ENCODE measurements at places on chromosomes 6 and 20.

DNA sequence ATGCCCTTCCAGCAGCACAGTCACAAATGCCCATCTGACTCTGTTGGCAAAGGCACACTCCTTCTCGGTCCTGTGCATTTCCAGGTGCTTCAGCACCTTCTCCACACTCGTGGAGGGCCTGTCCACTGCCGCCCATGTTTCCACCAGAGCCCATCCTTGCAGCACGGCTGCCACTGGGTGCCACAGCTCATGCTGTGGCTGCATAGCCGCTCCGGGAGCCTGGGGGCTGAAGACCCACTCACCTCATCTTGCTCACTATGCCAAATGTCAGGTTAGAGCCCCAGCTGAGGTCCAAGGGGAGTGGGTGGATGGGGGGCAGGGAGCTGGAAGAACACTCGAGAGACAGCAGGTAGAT lies 6.9 kb downstream of the ZKSCAN3 start:
- DNase-seq: no peak

GRCh38 chr6:133966654-133967329 lies 13.8 kb downstream of the TBPL1 start:
- DNase-seq: no peak

DNA sequence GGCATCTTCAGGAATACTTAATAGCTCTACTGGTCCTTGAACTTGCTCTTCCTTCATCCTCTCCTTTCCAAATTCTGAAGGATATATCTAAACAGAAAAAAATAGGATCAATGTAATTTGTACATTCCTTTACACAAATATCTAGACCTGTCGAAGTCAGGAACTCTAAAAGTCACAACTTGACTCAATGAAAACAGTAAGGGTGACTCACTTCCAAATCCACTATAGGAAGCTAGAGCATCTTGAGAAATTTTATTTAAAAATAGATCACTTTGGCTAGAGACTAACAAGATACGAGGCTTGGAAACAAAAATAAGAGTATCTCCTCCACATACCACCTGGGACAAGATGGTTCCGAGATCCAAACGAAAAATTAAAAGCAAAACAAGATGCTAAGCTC lies 12.2 kb downstream of the ESF1 start:
- no peak for DNase-seq

GRCh38 chr6:169961772-169962561 lies 210.5 kb downstream of the ERMARD start:
- DNase-seq: no peak

- DNase-seq: no peak
Observed at GRCh38 chr6:2103765-2104523, 141.5 kb downstream of the GMDS start.

DNA sequence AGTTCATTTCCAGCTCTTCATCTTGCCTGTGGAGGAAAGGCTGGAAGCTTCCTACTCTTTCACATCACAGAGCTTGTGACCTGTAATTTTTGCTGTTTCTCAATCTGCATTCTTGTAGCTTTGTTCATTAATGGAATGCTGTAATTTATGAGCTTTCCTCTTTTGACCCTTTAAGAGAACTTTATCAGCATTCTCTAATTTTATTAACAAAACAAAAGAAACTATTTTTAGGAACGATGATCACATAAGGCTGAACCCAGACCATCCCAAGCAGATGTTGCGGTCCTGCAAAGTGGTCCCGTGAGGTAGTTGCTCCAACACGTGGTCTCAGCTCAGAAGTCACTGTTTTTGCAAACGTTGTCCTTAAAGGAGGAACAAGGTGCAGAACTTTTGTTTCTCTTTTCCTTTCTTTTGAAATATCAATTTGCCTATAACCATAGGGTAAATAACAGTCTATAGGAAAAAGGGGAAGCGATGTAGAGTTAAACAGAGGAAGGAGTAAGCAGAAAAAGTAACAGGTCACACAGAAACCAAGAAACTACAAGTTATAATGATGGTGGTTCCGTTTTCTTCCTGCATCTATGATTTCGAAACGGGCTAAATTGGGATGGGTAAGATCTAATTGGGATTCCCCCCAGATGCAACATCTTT lies 121.3 kb upstream of the PHACTR1 start:
- no peak for DNase-seq

GRCh38 chr20:63789836-63790571 lies 41.1 kb downstream of the ZBTB46 start:
- no peak for DNase-seq

DNA sequence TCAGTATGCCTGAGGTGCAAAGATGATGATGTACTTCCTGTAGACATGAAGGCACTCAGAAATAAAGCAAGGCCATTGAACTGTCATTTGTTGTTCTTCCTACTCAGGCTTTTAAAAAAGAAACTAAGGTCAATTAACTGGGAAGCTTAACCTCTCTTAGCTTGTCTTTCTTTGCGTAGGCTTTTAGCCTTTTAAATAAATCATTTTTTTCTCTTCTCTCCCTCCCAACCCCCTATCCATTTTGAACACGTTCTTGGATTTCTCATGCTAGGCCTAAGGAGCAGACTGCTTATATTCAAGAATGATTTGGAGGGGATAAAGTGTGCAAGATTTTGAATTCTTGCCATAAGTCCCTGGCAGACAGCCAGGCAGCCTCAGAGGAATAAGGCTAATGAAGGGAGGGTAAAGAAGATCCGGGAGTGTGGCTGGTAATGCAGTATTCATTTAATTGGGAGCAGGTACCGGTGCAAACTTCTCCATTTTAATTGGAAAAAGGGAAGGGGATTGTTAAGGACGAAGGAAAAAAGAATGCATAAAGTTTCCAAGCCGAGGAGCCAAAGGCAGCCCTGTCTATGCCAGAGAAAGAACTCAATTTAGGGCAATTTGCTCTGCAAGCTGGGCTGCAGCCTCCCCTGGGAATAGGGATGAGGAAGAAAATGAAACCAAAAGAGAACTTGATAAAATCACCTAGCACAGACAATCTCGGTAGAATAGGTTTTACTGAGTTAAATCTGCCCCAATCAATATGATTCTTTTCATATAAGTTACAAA lies 343.8 kb upstream of the MMS22L start:
- DNase-seq: no peak

- DNase-seq: no peak
Observed at GRCh38 chr6:43926634-43927531, 156.9 kb downstream of the VEGFA start.

GRCh38 chr20:36736451-36737182 lies 9.3 kb downstream of the NDRG3 start:
- no peak for DNase-seq
